HAP-1 (cell line): ENCODE measurements at places on chromosomes 2 and 18.

DNA sequence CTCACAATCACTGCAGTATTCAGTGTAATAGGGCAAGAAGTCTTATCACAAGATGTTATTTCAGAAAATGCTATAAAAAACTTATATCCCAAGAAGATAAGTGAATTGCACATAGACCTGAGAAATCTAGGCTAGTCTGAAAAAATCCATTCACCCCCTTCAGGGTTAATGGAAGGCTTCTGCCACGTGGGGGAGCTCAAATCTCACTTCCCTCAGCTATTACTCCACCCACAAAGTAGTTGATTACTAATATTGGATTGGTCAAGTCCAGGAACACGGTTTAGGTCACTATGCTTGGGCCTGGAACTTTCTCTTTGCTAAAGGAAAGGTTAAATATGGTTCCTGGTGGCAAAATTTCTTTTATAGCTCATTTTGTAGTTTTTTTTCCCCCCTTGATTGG is 51.2 kb upstream of the ADAM23 start:
- peak; percentile 60 for DNase-seq

DNA sequence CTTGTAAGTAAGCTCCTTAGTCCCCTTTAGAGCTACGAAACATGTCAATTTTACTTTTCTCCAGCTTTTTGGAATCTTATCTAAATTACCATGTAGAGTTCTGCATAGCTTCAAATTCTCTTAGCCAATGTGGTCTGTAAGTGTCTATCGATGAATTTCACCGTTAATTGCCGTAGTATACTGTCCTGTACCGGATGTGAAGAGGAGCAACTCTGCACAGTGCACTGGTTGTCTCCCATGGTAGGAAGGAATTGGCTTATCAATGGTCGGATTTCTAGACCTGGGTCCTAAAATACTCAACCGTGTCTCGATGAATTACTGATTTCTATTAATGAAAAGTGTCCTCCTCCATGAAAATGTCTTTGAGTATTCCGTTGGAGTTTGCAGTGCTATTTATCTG is 1.9 kb downstream of the NOP58 start:
- peak; percentile 31 for DNase-seq

DNA sequence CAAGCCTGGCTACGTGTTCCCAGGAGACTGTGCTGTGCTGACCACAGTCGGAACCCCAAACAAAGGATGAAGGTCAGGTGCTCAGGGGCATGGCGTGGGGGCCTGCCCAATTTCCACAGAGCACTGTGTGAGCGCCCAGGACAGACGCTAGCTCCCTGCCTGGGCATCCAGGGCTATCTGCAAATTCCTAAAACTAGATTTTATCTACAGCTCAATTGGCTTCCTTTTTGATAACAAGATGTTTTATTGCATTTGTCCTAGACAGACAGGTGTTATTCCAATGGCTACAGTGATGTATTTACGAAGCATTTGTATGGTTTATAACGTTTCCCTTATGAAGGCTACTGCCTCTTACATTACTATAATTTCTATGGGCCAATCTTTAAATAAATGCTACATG is 16.0 kb downstream of the PTGR3 start:
- DNase-seq = no peak

GRCh38 chr2:124804014-124804940 is 779.2 kb downstream of the CNTNAP5 start:
- peak; percentile 15 for DNase-seq

DNA sequence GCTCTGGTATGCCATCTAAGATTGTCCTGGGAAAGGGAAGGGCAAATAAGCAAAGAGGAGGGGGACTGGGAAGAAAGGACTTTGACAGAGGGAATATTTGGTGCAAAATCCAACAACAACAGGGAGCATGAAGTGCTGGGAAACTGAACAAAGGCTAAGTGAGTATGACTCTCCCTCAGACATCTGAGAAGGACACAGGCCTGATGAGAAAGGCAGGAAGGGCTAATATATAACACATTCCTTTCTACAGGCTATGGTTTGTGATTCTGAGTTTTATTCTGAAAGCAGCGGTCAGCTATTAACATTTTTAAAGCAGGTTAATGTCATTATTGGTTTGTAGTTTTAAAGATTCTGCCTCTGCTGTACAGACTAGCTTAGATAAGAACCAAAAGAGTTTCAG is 1579.5 kb downstream of the LRP1B start:
- no peak for DNase-seq

DNA sequence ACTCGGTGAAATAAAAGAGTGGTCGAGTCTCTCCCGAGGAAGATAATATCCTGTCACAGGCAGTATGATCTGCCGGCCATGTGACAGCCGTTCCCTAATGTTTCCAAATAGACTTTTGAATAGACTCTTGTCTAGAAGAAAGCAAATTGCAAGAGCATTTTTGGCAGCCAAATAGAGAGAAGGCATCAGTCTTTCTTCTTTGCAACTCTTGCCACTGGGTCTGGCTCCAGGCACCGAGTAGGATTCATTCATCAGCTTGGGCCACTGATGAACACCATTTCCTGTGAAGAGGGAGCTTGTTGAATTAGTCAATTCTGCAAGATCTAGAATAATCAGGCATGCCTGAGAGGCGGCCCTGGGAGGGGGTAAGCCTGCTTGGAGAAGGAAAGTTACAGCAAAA is 165.6 kb downstream of the KLHL29 start:
- no peak for DNase-seq

DNA sequence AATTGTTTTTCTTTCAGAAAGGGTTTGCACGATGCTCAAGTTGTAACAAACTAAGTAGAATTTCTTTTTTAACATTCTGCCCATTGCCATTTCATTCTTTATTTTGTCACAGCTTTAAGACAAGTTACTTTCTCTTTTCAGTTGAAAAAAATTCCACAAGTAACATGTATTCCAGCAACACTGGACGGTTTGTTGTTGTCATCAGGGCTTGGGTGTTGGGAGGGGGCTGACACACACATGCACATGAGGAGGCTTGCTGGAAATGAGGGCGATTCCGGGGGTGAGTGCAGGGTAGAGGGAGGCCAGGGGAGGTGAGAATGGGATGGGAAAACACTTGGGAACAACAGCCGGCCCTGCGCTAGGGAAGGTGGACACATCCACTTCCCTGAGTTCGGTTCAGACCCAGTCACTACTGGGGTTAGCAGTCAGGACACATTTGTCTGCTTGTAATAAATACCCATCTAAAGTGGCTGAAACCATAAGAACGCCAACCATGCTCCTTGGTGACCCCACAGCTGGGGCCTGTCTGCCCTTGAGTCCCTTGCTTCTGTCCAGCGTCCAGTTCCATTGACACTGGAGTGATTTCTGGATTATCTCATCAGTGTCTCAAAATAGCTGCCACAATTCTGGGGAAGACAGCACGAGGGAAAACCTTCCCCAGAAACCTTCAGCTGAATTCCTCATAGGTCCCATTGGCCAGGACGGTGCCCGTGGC is 141.8 kb upstream of the BCL2L11 start:
- no peak for DNase-seq

GRCh38 chr2:84905181-84906107 is at the start of gene TMSB10:
TSS of gene TMSB10 (plus strand) at chr2:84905656.
- peak; percentile 92 for DNase-seq

GRCh38 chr2:33484042-33484621 is 7.7 kb downstream of the RASGRP3 start:
- no peak for DNase-seq

- DNase-seq = no peak
Measured at GRCh38 chr2:17981936-17982335, 103.5 kb downstream of the KCNS3 start.

DNA sequence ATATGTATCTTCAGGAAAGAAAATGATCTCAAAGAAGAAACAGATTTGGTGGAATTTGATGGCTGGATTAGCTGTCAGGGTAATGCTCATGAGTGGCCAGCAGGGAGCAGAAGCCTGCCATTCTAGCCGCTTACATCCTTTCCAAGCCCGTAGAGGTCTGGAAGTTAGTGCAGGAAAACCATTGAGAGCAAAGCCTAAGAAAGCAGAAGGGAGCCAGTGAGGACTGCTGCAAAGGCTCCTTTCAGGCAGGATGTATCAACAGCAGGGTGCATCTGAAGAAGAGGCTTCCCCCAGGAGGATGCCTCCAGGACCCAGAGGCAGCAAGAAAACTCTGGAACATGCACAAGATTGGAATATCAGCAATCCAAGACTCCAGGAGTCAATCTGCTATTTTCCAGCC is 22.9 kb upstream of the LBH start:
- DNase-seq = peak; percentile 80

- peak; percentile 81 for DNase-seq
Measured at GRCh38 chr18:35582899-35583558, 1.5 kb downstream of the GALNT1 start.

DNA sequence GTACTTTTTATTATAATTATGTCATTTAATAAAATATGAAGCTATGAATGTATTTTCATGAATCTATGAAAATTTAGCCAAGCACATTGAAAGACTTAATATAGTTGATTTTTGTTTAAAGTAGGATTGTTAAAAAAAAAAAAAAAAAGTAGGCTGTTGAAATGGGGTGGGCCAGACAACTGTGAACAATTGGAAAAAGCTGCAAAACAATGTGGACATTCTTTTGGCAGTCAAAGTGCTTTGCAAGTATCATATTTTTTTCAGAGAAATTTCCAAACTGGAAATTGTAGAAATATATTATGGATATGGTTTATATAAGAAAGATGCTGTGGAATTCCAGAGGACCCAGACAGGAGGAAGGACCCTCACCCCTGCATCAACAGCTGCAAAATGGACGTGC is 82.1 kb downstream of the ETAA1 start:
- DNase-seq = no peak

- no peak for DNase-seq
Measured at GRCh38 chr2:197245829-197246804, 64.5 kb downstream of the ANKRD44 start.

DNA sequence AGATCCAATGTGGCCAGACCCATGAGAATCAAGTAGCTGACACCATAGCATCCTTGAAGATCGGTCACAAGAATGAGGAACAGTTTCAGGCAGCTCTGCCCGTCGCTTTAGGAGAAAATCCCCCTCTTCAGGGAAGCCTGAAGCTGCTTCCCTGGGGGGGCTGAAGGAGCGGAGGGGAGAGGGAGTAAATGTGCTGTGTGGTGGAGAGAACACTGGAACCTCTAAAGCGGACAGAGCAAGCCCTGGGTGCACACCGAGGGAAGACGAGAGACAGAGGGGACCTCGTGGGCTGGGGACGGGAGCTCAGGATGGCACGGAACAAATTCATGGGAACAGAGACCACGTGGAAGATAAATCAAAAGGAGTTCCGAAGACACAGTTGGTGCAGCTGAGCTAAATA is 154.3 kb downstream of the NDUFA10 start:
- no peak for DNase-seq

- DNase-seq = no peak
Measured at GRCh38 chr2:51581636-51582267, 549.8 kb upstream of the NRXN1 start.

DNA sequence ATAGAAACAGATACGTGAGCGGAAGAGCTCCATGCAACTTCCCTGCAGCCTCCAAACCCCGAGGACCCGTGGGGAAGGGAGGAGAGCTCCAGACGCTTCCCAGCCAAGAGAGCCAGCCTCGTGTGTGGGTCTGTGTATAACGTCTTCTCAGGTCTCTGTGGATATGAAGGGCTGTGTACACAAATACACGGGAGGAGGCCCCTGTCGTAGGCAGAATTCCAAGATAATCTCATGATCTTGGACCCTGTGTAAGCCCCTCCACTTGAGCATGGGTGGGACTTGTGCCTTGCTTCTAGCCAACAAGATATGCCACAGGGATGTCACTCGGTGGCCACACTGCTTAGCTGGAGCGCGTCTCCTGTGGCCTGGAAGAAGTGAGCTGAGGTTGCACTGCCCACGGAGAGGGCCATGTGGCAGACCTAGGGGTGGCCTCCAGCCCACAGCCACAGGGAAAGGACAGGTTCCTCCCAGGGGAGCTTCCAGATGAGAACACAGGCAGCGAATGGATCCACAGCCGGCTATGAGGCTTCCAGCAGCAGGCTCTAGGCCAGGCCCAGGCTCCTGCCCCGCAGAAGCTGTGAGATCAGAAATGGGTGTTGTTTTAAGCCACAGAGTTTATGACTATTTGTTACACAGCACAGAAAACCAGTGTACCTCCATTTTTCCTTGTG is 15.6 kb upstream of the KLF11 start:
- DNase-seq = no peak

GRCh38 chr2:207762146-207762545 is 7.6 kb downstream of the FZD5 start:
- no peak for DNase-seq

DNA sequence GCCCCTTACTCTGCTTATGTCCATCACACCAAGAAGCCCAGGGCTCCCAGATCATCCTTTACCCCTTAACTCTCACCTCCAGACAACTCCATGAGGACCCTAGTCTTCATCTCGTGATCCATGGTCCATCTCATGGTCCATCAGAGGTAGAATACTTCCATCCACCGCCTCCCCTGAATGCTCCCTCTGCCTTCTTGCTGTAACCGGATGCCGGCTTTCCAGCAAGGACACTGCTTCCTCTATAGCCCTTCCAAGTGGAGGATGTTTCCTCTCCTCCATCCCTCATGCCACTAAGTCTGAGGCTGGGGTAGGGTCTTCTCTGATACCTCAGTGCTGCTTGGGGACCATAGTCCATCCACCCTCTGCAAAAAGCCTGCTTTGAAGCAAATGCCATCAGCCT is 118.6 kb upstream of the SIX2 start:
- no peak for DNase-seq

GRCh38 chr18:60401346-60401745 is 28.8 kb upstream of the MC4R start:
- no peak for DNase-seq

GRCh38 chr18:62838475-62839098 is 123.2 kb downstream of the PHLPP1 start:
- no peak for DNase-seq

GRCh38 chr2:10647886-10648605 is 41.7 kb downstream of the NOL10 start:
- no peak for DNase-seq

DNA sequence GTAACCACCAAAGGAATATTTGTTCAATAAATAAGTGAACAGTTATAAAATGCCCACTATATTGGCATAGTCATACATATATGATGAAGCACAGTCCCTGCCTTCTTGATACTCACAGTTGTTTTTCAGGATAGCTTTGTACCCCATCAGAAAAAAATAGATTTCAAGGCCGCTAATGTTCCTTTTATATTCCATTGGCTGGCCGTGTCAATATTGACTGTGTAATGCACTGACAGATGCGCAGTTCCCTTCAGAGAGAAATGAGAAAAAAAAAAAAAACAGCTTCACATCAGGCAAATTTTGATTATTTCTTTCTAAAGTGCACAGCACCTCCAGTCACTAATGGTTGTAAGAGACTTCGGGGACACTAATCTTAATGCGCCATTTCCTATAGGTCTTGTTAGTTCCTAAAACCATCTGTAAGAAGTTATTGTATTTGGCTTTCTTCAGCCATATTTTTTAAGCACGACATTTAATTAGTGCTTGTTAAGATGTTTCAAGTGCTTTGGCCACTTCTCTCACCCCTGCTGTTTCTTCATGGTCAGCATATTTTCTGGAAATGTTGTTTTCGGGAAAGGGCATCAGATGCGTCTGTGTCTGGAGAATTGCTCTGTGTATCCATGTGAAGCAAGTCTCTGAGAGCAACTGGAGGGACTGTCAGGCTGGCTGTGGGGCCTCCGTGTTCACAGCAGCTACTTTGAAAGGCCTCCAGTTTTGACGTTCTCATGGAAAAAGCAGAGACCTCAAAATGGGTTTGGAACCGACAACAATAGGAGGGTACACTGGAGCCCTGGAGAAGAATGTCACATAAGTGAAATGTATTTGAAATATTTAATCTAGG is 378.3 kb downstream of the MTX2 start:
- DNase-seq = no peak

- DNase-seq = no peak
Measured at GRCh38 chr2:197130318-197130717, 180.3 kb downstream of the ANKRD44 start.

GRCh38 chr18:37341473-37342086 is 224.0 kb downstream of the CELF4 start:
- DNase-seq = no peak
